ENCODE measurements at places on chromosomes 2 and 18. TPM values are rescaled to one million over a fixed set of nuclear protein-coding genes. Genes with fewer than 3 reads are reported as not detected.

TMEM131 gene
- total RNA-seq: 18.5 TPM

- no peak overlapping the region for H3K4me3 ChIP-seq
- H3K27ac ChIP-seq: no peak overlapping the region
- H3K27me3 ChIP-seq: no peaks in the 10 kb centered on the region
- no peaks in the 10 kb centered on the region for H3K4me1 ChIP-seq
- peaks cover 16% of the 10 kb centered on the region for H3K36me3 ChIP-seq
These were observed 46.4 kb downstream of the SLC25A12 start for GRCh38 chr2:171847627-171848026.

STON1 gene
- total RNA-seq: 0.45 TPM

COL4A3 gene
- total RNA-seq: not detected

DNA sequence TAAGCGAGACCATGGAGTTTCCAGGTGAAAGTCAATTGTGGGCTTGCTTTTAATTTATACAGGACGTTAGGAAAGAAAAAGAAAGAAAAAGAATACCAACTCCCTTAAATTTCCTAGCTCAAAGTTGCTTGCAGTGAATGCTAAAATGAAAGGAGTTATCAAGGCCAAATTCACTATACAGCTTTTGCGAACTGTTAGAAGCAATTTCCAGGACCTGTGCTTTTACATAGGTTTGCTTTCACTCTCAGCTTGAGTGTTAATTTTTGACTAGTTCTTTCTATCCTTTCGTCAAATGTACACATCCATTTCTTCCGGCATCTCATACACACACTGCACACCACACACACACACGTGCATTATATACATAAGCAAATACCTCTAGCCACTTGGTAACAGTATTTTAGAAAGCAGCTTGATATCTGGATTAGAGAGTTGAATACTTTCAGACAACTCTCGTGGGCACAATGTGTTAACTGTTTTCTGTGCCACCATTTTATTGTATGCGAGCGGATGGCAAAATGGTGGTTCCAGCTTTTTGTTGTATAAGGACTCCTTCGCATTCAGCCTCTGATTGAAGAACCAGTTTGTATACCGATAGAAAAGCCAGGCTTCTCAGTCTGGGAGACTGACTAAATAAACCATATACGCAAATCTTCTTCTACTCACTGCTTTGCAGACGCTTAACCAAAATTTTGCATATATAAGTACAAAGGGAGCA is 381.8 kb downstream of the MTX2 start:
- no peak overlapping the region for H3K4me3 ChIP-seq
- no peak for DNase-seq
- H3K27ac ChIP-seq: no peak overlapping the region
- H3K36me3 ChIP-seq: no peaks in the 10 kb centered on the region
- H3K27me3 ChIP-seq: peaks cover 36% of the 10 kb centered on the region
- peaks cover 4% of the 10 kb centered on the region for H3K4me1 ChIP-seq

- no peak overlapping the region for H3K27ac ChIP-seq
- peaks cover 2% of the 10 kb centered on the region for H3K27me3 ChIP-seq
- H3K36me3 ChIP-seq: no peaks in the 10 kb centered on the region
- no peak for DNase-seq
- no peak overlapping the region for H3K4me3 ChIP-seq
These were observed 787.9 kb upstream of the FANCL start for GRCh38 chr2:59029058-59029457.

DNA sequence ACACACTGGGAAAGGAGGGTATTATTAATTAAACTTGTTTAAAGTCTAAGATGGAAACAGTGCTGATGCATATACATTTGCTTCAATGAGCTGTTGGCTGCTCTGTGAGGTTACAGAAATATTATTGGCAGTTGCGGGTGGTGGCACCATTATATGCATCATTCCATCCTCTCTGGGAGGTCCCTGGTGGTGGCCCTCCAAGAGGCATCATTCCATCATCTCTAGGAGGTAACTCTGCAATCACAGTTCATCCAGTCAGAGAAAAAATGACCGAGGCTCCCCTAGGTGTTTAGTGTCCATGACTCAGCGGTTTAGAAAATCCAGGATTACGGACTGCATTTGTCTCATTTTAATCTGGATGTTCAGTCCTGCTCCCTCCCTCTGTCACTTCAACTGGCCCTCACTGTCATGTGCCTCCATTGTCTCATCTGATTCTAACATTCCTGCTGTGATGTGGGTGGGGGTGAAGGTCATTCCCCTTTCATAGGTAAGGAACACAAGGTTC is 15.4 kb downstream of the AFF3 start:
- H3K27ac ChIP-seq: no peak overlapping the region
- no peak for DNase-seq
- H3K36me3 ChIP-seq: peaks cover 3% of the 10 kb centered on the region
- H3K4me1 ChIP-seq: peaks cover 10% of the 10 kb centered on the region
- H3K27me3 ChIP-seq: no peaks in the 10 kb centered on the region

DNA sequence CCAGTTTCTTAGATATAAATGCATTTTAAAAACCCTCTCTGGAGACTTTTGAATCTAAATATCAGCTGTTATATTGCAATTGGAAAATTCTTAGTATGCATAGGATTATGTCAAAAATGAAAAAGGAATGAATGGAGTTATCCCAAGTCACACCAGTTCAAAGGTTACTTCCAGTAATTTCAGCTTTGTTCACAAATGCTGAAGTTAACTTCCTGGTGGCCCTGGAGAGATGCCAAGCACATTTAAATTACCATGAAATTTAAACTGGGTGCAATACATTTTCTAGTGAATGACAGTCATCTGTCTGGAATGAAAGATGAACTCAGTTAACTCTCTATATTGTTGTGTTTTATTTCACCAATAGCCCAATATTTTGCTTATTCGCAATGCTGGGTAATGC is 753.9 kb downstream of the SUCLG1 start:
- H3K27me3 ChIP-seq: no peaks in the 10 kb centered on the region
- H3K4me3 ChIP-seq: no peak overlapping the region
- no peaks in the 10 kb centered on the region for H3K4me1 ChIP-seq
- H3K36me3 ChIP-seq: no peaks in the 10 kb centered on the region
- no peak for DNase-seq

DNA sequence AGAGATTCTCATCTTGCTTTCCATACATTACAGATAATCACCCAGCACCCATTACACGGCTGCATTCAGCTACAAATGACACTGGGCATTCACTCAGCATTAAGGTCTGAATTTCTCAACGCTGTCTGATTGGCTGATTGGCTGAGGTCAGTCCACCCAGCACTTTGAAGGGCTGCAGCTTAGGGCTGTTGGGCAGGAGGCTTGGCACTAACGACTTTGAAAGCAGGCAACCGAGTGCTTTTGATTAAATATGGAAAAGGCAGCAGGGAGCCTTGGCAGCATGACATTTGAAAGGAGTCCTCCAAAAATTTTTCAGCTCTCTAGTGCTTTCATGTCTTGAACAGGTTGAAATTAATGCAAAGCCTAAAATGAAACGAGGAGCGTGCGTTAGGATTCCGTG is 253.0 kb downstream of the DCDC2C start:
- H3K27me3 ChIP-seq: no peaks in the 10 kb centered on the region
- H3K4me1 ChIP-seq: no peaks in the 10 kb centered on the region
- no peaks in the 10 kb centered on the region for H3K36me3 ChIP-seq
- no peak overlapping the region for H3K27ac ChIP-seq

DNA sequence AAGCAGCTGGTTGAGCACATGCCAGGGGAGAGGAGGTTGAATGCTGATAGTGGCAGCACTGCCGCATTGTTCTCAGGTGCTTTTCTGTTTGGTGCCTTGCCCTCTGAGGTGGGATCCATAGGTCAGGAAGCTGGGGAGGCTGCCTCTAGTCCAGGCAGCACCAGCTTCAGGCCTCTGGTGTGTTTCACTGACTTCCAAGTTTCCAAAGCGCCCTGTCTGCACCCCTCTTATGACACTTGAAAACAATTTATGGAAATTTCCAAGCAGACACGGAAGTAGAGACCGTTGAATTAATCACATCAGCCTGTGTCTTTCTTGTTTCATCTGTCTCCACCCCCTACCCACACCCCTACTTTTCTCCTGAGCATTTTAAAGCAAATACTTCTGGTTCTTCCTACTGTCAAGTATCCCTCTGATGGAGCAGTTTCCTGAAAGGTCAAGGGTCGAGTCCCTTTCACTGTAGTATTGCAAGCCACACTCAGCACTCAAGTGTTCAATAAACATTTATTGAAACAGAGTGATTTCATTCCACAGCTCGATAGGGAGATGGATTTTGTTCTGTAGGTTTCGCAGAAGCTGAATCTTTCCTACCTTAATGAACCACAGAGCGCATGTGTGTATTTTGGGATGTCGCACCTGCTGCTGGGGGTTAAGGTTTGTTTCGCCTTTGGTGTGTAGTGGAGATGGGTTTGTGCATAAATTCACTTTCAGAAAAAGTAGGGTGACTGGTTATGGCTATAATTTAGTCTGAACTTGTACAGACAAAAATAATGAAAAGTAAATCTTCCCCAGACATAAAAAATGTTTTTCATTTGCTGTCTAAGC is 21.4 kb downstream of the DGKD start:
- DNase-seq: no peak
- no peaks in the 10 kb centered on the region for H3K27me3 ChIP-seq

G6PC2 gene
- total RNA-seq: not detected

SLC40A1 gene
- 3.8 TPM for total RNA-seq

DNA sequence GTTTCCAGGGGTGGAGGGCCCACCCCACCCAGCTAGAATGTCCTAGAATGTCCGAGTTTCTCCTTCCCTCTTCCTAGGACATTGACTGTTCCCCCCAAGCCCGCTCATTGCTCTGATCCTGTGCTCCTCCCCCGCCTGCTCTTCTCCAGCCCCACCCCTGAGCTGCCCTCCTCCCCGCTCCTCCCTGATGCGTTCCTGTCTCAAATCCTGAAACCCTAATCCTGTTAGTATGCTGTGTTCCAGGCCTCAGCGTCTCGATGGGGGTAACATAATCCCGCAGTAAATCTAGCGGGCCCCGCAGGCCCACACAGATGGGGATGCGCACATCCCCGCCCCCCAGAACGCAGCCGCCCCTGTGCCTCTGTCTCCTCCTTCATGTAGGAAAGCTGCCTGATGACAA is 51.3 kb downstream of the NRP2 start:
- no peak for DNase-seq
- H3K36me3 ChIP-seq: no peaks in the 10 kb centered on the region
- H3K4me1 ChIP-seq: no peaks in the 10 kb centered on the region
- no peak overlapping the region for H3K4me3 ChIP-seq

DNA sequence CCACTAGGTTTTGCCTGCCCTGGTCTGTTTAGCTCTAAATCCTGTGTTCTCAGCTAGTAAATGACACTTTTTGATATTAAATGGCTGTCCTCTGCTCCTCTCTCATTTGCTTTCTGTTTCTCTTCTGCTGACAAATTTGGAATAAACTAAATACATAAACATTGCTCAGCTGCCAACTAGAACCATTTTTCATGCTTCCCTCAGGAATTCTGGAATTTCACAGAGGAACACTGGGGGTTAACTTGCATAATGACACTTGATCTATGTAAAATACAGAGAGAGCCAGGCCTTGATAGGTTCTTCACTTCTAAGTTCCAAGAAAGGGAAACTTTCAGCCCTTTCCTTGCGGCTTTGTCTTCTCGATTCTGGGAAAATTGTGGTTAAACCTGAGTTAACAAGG is 450.6 kb upstream of the ST6GAL2 start:
- no peak overlapping the region for H3K4me3 ChIP-seq
- H3K27me3 ChIP-seq: no peaks in the 10 kb centered on the region
- no peaks in the 10 kb centered on the region for H3K4me1 ChIP-seq
- no peak for DNase-seq
- H3K27ac ChIP-seq: no peak overlapping the region

ABCG5 gene
- total RNA-seq: not detected

Measured in activated naive CD4-positive, alpha-beta T cell treated with anti-CD3 and anti-CD28 coated beads for 36 hours (primary cell).